ENCODE measurements at places on chromosomes 12 and 14.

DNA sequence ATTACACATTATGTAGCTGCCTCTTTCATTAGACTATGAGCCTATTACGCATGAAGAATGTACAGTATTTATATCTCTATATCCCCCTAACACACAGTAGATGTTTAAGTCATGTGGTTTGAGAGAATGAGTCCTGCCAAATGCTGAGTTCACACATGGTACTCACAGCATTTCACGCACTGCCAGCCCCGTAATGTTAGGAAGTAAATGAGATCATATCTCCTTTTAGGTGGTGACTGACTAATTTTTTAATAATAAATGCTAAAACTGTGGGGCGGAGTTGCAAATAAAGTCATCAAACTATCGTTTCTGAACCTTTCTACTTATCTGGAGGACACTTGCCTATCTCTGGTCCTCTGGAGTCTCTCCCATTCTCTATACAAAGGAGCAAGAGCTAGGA is 343.8 kb downstream of the ADAMTS20 start:
- no peak for DNase-seq

DNA sequence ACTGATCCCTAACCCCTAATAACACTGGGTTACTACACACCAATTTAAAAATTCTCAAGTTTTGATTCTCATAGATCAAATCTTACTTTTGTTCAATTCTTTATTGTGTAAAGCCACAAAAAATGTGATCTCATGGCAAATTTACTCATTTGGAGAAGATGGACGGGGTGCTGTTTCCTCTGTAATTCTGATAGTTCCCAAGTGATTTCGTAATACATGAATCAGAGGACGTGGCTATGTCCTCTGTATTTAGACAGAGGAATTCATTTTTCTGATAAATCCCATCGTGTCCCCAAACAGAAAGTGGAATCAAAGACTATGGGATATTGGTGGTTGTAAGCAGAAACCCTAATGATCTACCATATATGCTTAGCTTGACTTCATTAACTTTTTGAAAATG is 76.6 kb upstream of the GNG2 start:
- no peak for DNase-seq

DNA sequence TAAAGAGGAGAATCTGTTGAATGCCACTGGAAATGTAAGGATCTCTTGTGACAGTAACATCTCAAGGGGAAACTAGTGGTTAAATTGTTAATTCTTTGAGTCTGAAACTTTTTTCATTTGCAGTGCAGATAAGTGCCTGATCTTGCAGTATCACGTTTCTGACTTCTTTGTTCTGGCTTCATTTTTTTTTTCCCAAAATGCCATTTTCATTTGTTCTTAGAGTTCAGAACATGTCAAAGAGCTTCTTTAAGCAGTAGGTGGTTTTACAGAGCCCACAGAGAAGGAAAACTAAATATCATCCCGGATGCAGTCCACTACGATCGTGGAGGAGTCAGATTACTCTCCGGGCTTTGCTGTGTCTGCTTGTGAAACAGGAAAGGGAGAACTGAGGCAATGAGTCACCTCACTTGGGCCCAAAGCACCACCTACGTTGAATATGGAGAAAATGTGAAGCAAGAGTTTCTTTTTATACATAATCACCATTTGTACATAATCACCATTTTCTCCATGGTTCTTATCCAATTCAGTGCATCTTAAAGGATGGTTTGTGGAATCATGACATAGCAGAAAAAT is 43.9 kb downstream of the HMGA2 start:
- no peak for DNase-seq

- no peak for DNase-seq
Measured at GRCh38 chr12:109817627-109818231, 15.5 kb downstream of the TRPV4 start.

DNA sequence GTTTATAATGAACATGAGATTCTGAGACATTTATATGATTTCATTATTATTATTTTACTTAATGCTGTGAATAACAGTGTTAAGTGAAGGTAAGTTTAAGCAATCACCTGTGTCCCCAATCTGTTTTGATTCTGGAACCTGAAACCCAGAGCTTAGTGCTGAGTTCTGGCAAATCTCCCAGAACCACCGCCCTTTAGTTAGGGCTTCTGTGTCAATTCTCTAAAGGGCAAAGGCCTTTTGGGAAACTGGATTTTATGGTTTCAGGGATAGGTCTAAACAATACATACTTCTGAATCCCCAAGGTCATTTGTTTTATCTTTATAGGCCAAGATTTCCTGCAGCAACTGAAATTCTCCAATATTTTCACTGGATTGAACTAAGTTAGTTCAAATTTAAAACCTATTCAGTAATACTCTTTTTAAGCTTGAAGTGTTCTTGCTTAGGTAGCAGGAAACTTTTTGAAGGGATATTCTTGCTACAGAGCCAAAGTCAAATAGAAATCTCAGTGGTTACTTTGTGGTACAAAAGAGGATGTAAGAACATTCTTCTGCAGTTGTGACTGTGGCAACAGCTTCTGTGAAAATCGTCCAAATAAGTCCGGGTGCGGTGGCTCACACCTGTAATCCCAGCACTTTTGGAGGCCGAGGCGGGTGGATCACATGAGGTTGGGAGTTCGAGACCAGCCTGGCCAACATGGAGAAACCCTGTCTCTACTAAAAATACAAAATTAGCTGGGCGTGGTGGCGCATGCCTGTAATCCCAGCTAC is 10.0 kb upstream of the PKP2 start:
- DNase-seq = no peak

GRCh38 chr12:112557951-112558630 is 139.3 kb downstream of the PTPN11 start:
- no peak for DNase-seq

DNA sequence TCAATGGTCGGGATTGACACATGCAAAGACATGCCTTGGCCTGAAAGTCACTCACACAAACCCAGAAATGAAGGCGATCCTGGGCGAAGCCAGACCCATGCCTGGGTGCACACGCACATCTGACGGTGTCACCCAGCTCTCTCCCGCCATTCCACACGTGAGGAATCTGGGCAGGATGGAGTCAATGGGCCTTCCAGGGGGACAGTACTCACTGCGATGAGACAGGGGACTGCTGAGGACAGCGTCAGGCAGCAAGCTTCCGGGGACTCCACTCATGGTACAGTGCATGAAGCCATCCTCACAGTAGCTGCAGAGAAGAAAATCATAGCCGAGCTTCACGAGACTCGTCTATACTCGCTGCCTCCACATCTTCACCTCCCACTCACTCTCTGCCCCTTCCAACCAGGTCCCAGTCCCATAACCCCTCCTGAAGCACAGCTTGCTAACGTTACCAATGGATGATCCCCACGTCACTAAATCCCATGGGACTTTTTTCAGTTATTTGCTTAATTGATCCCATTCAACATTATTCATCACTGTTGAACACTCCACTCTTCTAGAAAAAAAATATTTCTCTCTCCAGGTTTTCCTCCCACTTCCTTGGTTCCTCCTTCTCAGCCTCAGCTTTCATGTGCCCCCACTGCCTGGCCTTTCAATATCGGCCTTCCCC is 77.8 kb downstream of the VWF start:
- no peak for DNase-seq

DNA sequence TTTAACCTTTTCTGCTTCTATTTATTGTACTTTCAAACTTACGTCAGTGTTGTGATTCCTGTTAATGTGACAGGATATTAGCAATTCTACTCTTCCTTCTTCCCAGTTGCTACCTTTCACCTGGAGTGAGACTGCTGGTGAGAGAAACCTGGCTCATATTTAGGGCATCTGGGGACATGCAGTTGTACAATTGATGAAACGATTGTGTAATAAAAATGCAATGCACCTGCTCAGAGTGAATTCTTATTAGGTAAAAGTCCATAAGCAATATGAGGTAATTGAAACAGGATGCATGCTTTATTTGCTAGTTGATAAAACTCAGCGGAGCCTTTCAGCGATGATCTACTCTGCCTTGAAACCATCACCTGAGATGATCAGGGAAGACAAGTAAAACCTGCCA is 116.1 kb upstream of the FBXO33 start:
- no peak for DNase-seq

GRCh38 chr12:94532490-94533422 is 73.1 kb upstream of the CEP83 start:
- DNase-seq = peak; percentile 28

- no peak for DNase-seq
Measured at GRCh38 chr14:75426332-75427125, 1.3 kb upstream of the JDP2 start.

GRCh38 chr14:100524933-100525243 is 62.3 kb downstream of the BEGAIN start:
- no peak for DNase-seq

DNA sequence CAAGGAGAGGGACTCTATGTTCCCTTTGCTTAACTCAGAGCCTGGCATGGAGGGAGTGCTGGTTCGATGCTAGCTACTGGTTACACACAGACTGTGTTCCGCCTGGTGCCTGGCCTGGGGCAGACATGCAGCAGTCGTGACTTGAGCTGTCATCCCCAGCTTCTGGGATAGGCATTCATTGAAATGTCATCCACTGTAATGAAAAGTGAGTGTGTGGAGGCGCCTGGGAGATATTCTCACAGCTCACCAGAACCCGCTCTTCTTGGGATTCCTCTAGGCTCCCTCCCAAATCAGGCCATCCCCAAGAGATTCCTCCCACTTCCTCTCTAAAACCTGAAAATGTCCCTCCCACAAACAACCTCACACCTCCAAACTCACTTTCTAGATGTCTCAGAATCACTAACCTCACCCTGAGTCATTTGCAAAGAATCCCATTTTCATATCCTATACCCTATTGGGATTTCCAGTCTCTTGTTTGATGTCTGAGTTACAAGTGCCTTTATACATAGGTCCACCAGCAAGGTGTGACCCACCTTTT is 82.8 kb downstream of the CRACR2A start:
- no peak for DNase-seq

DNA sequence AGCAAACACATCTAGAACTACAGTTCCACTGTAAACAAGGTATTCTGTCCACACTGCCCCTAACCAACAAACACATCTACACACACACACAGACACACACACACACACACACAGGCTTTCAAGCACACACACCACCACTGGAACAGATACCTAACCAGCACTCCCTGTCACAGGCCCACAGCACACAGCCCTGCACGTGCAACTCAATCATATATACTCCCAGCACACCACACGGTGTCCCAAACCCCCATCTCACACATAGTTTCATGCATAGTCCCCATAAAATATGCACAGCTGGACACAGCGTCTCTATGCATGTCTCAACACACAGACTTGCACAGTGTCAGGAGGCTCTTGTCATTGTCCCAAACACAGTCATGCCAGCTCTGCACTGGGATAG is 27.6 kb downstream of the KRT8 start:
- DNase-seq = no peak

DNA sequence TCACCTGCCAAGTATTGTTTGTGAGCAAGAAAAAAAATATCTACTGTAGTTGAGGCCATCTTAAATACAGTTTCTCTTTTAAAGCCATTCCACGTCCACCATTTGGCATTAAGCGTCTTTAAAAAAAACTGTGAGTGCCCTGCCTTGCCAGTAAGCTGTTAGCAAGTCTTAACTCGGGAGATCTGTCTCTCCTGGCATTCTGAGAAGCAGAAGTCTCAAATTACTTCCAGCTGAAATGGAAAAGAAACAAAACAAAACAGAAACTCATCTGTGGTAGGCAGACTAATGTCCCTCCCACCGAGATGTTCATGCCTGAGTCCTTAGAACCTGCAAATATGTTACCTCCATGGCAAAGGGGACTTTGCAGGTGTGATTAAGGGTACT is 126.2 kb downstream of the CRADD start:
- no peak for DNase-seq

DNA sequence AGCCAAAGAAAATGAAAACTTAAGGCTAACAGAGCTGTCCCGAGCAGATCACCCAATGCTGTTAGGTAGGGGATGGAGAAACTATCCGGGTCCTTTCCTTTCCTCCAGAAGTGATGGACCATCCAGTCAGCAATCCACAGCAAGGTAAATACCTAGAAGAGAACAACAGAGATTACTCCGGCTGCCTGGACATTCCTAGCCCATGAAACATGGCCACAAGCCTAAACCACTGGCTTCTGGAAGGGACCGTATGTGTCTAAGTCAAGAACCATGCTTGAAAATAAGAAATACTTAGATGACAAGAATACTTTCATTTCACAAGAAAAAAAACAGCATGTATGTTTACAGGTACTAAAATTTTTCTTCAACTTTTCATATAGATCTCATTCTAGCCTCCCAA is 152.9 kb downstream of the SLC41A2 start:
- no peak for DNase-seq

GRCh38 chr12:102702447-102703114 is 214.5 kb downstream of the PAH start:
- no peak for DNase-seq

DNA sequence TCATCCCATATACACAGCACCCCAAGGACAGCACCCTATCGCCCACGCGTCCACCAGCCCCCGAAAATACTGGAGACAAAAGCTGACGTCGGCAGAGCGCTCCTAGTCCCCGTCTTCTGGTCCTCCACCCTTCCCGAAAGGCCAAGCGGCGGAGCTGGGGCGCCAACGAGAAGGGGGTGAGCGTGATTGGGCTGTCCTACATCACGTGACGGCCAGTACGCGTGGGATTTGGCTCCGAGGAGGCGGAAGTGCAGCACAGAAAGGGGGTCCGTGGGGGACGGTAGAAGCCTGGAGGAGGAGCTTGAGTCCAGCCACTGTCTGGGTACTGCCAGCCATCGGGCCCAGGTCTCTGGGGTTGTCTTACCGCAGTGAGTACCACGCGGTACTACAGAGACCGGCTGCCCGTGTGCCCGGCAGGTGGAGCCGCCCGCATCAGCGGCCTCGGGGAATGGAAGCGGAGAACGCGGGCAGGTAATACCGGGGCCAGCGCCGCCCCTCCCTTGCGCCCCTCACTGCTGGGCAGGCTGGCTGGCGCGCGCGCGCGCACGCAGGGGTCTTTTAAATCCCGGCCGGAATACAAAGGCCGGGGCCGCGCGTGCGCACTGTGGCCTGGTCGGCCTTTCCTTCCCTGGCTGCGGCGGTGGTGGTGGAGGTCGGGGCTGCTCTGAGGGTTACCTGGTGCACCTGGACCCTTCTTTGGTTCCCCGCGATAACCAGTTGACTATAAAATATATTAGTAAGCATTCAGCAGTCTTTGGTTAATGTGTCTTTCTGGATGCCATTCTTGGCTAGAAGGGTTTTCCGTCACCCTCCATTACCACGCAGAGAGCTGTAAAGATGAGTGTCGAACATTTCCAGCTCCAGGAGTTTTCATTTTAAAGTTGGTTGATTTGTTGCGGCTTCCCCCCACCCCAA is at the start of gene TDG:
Gene TDG (plus strand): TSS at position 283 of the 915 bp plus-strand sequence. CDS start 166 bp downstream, at position 449.
- DNase-seq = peak; percentile 92

- DNase-seq = no peak
Measured at GRCh38 chr12:69822201-69822860, 2.7 kb upstream of the MYRFL start.
